ENCODE measurements at places on chromosomes 1 and 21.

GRCh38 chr1:202968895-202969295 is 1.8 kb upstream of the CYB5R1 start:
- DNase-seq = peak; percentile 60

- DNase-seq = no peak
Measured at GRCh38 chr1:8537991-8538390, 220.1 kb downstream of the SLC45A1 start.

GRCh38 chr1:51705035-51705434 is 88.1 kb downstream of the OSBPL9 start:
- no peak for DNase-seq

DNA sequence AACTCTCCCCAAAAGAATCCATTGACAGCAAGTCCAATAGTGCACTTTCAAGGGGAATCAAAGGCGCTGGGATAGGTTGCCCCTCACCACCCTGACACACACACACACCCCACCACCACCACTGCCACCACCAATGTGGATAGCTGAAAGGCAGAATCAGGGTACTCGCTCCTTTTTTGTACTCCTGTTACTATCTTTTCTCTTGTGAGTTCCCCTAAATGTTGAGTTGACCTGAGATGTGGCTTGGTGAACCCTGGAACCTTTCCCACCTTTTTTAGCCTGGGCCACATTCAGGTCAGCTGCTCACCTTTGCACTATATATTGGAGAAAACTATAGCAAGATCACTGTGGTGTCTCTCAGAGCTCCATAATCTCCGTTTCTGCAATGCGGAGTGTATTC is 3.9 kb downstream of the S100A8 start:
- no peak for DNase-seq

DNA sequence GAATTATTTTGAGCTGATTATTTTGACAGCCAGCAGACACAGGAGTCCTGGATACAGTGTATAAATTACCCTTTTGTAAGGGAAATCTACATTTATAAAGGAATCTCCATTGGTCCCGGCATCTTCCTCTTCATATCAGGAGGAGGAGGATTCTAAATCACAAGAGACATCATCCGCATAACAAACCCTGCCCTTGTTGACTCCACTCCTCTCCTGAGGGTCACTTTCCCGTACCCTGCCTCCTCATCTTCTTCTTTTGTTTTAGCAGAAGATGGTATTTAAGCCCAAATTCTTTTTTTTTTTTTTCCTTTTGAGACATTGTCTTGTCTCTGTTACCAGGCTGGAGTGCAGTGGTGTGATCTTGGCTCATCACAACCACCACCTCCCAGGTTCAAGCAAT is 14.6 kb upstream of the PKNOX1 start:
- DNase-seq = no peak

- DNase-seq = no peak
Measured at GRCh38 chr21:37202221-37203110, 64.7 kb downstream of the VPS26C start.

GRCh38 chr21:36489103-36489775 is 9.3 kb upstream of the CLDN14 start:
- DNase-seq = no peak

- no peak for DNase-seq
Measured at GRCh38 chr1:17447501-17447992, 8.1 kb upstream of the RCC2 start.

GRCh38 chr1:15139654-15140350 is 13.7 kb upstream of the TMEM51 start:
- no peak for DNase-seq

DNA sequence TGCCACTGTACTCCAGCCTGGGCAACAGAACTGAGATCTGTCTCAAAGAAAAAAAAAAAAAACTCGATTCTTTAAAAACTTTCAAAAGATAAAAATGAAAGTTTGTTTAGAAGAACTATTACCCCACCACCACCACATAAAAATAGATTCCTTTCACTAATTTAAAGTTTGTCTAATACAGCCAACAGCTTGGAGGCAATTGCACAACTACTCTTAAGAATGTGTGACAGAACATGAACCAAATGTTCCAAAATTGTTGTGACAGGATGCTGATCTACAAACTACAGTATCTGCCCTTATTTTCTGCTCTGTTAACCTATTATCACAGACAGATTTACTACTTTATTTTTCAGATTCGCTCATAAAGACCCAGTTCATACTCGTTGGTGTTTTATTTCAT is 5.5 kb upstream of the TGFBR3 start:
- no peak for DNase-seq

DNA sequence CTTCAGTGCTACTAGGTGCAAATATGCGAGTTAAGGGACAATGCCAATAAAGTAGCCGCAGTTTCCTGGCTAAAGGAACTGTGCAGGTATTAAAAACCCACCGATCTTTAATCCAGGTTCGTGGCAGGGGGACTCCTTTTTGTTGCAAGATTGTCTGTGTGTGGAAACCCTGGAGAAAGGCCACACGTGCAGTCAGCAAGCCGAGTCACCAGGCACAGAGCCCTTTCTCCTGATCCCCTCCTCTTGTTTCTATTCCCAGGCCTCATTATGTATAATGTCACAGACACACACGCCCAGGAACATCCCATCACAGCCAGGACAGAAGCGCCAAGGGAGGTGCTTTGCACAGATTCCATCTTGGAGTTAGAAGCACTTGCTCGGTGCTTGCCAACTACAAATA is 528.9 kb downstream of the KIF26B start:
- no peak for DNase-seq

GRCh38 chr1:2979191-2980072 is 41.8 kb upstream of the ACTRT2 start:
- no peak for DNase-seq

DNA sequence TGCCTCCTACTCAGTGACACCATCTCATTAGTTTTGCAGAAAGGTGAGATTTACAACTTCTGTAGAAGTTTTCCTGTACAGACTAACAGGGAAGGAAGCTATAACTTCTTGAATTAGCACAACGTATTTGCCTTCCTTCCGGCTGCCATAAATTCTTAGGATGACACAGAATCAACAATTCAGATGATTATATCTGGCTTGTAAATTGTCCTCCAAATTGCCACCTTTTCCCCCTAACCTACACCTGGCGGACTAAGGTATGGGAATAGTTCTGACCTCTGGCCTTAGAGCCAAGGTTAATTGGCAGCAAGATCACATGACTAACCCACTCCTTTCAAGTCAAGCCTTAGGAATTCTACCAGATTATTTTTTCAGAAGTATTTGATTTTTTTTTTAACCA is 284.3 kb downstream of the LMO4 start:
- DNase-seq = no peak

DNA sequence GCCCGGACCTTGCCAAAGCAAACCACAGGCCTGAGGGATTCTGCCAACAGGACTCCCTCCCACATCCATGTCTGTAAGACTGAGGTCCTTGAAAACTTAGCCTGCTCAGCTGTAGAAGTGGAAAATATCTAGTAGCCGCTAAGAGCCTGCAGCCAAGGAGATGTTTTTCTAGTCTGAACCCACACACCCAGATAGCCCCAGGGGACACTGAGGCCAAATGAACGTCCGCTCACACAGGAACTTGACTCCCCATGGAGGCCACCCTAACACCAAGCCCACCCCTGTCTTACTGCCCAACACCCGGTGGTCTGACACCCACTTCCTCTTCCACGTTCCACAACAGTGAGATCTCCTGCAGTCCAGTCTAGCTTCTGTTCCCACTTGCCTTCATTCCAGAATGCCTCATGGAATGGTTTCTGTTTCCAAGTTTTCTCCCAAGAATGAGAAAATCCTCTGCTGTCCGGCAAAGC is 174.8 kb downstream of the PLPP3 start:
- no peak for DNase-seq

DNA sequence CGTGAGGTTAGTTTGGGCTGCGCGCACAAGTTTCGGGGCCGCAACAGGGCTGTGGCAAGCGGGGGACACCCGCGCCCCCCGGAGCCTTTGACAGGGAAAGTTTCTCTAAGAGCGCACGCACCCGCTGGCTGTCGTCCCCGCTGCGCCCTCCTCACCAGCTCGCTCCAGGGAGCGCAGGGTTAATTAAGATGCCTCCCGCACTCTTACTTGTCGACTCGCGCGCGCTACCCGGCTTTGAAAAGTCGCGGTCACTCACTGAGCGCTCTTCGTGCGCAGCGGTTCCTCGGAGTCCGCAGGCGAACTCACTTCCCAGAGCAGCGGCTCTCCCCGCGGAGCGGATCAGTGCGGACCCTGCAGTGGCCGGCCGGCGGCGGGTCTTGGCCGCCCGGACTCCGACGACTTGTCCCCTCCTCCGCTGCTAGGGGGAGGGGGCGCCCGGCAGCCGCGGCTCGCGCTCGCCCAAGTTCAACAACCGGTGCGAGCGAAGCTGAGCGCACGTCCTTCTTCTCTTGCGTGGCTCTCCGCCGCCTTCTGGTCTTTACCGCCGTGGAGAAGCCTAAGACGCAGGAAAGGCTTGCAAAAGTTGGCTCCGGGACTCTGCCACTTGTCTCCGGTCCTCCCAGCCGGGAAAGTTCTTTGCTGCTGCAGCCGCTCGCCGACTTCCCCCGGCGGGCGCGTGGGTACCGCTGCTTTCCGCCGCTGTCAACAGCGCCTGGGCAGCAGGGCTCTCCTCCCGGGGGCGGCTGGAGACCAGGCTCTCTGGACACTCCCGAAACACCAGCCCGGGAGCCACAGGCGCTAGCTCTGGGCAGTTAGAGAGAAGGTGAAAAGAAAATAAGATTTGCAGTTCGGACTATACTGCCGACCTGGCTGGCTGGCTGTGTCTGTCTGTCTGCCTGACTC is 506 bp downstream of the JUN start:
- DNase-seq = peak; percentile 50

DNA sequence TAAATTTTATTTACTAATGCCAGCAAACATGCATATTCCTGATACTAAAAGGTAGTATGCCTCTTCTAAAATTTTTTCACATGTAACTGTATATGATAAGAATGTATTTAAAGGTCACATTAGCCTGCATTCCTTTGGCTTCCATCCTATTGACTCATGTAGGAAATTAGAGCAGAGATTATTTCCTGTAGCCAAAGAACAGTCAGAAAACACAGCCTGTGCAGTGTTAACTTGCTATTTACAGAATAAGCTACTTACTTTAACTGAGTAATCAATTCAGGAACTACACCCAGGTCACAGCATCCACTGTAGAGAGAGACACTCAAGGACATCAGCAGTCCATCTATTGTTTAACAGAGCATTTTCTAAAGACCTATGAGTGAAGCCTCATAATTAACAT is 154.5 kb upstream of the ADGRL4 start:
- no peak for DNase-seq

GRCh38 chr1:74333244-74333643 is 98.1 kb downstream of the TNNI3K start:
- no peak for DNase-seq

DNA sequence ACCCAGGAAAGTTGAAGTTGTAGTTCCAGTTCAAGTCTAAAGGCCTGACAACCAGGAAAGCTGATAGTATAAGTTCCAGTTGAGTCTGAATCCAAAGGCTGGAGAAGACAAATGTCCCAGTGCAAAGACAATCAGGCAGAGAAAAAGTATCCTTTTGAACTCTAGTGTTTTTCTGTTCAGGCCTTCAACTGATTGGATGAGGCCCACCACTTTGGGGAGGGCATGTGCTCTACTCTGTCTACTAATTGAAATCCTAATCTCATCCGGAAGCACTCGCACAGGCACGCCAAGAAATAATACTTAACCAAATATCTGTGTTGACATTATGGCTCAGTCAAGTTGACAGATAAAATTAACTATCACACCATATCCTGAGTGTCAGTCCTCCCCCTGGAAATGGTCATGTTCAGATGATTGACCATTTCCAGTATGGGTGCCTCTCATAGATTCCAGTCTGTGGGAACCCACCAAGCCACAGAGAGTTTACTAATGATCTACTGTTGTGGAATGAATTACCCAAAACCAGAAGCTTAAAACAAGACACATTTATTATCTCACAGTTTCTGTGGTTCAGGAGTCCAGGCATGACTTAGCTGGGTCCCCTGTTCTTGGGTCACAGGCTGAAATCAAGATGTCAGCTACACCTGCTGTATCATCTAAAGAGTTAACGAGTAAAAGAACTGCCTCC is 296.3 kb upstream of the ZP4 start:
- no peak for DNase-seq

DNA sequence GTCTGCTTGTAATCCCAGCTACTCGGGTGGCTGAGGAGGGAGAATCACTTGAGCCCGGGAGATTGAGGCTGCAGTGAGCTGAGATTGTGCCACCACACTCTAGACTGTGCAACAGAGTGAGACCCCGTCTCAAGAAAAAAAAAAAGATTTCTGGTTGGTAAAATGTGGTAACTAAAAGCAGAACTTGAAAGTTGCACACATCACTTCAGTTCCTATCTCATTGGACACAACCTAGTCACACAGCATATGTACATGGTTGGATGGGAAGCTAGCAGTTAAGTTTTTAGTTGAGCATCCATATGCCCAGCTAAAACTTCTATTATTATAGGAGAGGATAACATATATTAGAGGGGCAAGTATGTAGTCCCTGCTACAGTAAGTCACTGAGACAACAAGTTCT is 22.1 kb downstream of the BCAS2 start:
- no peak for DNase-seq

DNA sequence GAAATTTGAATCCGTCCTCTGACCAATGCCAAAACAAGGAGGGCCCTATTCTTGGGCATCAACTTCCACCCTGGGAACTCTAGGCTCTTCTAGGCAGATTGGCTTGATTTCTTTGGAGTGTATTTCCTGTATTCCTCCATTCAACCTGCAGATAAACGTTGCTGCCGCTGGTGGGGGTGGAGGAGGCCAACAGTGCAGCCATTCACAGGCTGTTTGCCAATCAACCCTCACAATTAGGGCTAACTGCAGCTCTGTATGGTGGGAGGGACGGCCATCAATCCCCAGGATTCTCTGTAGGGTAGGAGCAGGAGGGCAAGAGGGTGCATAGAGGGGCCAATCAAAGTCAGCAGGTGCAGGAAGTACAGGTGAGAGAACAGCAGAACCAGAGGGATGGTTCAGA is 273.1 kb upstream of the PROX1 start:
- no peak for DNase-seq

GRCh38 chr1:159962176-159962575 is 8.1 kb upstream of the SLAMF9 start:
- no peak for DNase-seq

- DNase-seq = no peak
Measured at GRCh38 chr1:160806109-160806665, 10.2 kb downstream of the LY9 start.

DNA sequence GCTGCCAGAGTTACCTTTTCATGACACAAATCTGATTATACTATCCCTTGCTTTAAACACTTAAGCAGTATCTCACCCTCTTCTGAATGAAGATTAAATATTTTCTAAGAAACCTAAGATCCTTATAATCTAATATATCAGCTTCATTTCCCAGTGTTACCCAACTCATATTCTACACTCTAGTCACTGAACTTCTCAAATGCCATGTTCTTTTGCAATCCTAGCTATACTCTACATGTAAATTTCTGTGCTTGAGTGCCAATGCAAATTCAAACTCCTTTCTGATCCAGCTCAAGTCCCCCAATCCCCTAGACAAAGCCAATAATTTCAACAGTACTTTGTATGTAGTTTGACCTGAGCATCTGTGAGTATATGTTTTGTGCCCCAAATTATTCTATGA is 293.9 kb downstream of the SDCCAG8 start:
- DNase-seq = no peak

Data from activated CD4-positive, alpha-beta T cell treated with anti-CD3 and anti-CD28 coated beads, Interleukin-2, Interleukin-6, amounts not matched to agents 100 ng/mL and 50 ng/mL, durations not matched to agents 16 hours and 8 hours (primary cell).